NCI-H1105 (cell line): ENCODE measurements at places on chromosomes 13 and 19.
A peak's percentile ranks its signal among the peaks of the same experiment; 100 is the strongest.

DNA sequence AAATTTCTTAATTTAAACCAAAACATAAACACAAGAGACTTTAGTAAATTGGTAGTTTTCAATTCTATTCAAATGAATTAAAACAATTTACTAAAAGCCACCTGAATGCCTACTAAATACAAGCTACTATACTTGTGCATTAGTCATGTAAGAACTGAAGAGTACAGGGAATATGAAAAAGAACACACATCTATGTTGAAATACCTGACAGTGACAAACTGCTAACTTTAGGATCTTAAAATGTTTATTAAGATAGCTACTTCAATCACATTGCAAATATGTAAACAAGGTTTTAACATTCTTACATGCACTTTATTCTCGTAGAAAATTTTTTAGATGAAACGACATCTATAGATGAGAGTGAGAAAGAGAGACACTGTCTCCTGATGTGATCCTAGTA is 4.1 kb downstream of the SPRYD7 start:
- DNase-seq, result no peak

DNA sequence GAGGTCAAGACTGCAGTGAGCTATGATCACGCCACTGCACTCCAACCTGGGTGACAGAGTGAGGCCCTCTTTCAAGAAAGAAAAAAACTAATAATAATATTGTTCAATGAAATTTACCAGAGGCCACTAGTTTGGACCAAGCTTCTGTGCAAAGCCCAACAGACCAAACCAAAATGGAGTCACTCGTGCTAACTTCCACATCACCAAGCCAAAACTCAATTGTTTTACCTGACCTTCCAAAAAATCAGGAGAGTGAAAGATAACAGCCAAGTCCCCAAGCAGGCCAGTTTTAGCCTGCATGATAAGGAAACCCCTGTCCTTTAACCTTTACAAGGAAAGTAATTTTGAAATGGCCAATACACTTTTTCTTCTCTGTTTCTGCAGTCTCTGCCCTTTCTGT is 20.0 kb downstream of the LYPD3 start:
- DNase-seq, result no peak

GRCh38 chr19:371501-372168 is 27.0 kb upstream of the MIER2 start:
- no peak for DNase-seq

GRCh38 chr13:30113551-30113950 is 193.8 kb downstream of the KATNAL1 start:
- no peak for DNase-seq

GRCh38 chr13:52936806-52937205 is 88.4 kb upstream of the PCDH8 start:
- no peak for DNase-seq

DNA sequence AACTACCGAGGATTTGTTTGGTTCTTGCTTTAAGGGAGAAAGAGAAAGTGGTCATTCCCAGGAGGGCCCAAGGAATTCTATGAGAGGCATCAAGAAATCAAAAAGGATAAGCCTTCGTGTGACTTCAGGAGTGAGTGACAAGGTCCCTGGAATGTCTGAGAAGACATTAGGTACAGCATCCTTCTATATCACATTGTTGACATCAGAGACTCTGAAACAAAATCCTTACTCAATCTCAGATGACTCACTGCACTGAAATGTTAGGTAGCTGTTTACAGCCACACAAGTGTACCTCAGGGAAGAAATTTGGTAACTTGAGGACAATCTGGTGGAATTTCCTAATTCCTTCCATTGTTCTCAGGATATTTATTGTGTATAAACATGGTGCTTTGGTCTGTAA is 7.9 kb upstream of the LGALS14 start:
- DNase-seq, result no peak

GRCh38 chr19:55178781-55179599 is 1.1 kb downstream of the SYT5 start:
- peak; percentile 92 for DNase-seq

DNA sequence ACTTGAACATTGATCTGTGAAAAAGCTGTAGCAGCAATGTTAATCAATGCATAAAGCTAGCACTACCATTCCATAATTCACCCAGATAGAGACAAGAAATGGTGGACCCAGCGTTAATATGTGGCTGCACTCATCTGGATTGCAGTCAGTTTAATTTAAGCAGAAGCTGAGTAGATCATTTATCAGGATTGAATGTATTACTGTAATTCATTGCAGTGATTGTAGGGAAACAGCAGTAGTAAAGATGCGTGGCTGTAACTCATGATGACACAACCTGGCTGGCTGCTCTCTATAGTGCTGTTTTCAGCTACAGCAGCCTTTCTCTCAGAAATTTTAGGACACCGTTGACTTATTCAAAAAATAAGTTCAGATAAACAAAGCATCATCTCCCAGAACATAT is 499.5 kb upstream of the SLITRK6 start:
- no peak for DNase-seq

- DNase-seq, result no peak
These were observed 27.3 kb downstream of the IGFL1 start for GRCh38 chr19:46256855-46257254.

DNA sequence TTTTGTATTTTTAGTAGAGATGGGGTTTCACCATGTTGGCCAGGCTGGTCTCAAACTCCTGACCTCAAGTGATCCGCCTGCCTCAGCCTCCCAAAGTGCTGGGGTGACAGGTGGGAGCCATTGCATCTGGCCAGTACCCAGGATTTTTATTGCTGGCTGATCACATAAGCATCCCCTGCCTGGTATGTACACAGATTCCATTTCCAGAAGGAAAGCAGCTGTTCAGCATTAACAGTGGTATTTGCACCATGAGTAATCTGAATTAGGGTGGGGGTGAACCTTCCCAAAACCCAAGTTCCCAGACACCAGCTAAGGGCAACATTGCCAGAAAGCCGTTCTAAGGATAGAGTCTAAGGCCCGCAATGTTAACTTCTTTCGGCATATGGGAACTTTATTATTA is 7.3 kb downstream of the ZNF555 start:
- DNase-seq, result no peak

GRCh38 chr19:3572855-3573161 is at the start of gene HMG20B:
HMG20B (plus strand) TSS chr19:3572944; CDS start chr19:3573310, 366 bp downstream.
- DNase-seq, result no peak

GRCh38 chr19:53581871-53582279 is 43.9 kb downstream of the ZNF331 start:
- no peak for DNase-seq

GRCh38 chr19:42184401-42184861 is 33.0 kb downstream of the DEDD2 start:
- peak; percentile 86 for DNase-seq

DNA sequence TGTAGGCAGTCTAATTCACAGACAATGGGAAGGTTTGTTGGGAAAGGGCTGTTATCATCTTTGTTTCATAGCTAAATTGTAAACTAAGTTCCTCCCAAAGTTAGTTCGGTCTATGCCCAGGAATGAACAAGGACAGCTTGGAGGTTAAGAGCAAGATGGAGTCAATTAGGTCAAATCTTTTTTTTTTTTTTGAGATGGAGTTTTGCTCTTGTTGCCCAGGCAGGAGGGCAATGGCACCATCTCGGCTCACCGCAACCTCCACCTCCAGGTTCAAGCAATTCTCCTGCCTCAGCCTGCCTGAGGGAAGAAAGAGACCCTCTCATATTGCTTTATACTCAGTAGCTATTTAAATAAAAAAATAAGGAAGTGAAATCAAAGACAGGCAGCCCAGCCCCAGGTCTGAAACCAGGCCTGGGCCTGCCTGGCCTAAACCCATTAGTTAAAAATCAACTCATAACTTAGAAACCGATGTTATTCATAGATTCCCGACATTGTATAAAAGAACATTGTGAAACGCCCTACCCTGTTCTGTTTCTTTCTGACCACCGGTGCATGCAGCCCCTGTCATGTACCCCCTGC is 297.4 kb upstream of the SGCG start:
- DNase-seq, result no peak

DNA sequence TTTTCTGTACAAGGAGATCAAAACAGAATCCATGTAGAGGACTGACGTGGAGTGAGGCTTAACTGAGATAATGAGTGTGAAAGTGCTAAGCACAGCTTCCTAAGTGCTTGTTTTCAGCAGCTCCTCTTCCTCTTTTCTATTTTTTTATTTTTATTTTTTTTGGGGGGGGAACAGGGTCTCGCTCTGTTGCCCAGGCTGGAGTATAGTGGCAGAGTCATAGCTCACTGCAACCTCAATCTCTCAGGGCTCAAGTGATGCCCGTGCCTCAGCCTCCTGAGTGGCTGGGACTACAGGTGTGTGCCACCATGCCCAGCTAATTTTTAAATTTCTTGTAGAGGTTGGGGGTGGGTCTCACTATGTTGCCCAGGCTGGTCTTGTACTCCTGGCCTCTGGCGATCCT is 5.6 kb upstream of the FOSB start:
- no peak for DNase-seq

- DNase-seq, result no peak
These were observed 36.8 kb downstream of the PPP2R1A start for GRCh38 chr19:52226652-52227051.

GRCh38 chr13:35702316-35702715 is 225.8 kb upstream of the MAB21L1 start:
- DNase-seq, result no peak

DNA sequence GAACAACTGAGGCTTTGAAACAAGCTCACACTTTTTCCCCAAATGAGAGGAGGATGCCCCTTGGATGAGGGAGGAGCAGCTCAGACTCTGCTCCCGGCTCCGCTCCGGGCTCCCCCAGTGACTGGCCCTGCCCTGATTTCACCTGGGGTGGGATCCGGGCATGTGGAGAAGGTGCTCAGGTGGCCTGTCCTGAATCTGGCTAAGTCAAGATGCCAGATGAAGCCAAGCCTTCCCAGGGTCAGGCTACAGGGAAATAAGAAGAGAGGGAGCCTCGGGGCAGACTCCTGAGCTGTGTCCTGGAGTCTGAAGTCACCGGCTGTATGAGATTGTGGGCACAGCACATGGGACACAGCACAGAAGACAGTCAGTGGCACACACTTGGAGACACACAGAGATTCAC is 10.3 kb downstream of the CEACAM5 start:
- no peak for DNase-seq

GRCh38 chr13:111318386-111318785 is 2.1 kb upstream of the TEX29 start:
- no peak for DNase-seq

- no peak for DNase-seq
These were observed 15.7 kb downstream of the NOSIP start for GRCh38 chr19:49564616-49565045.

DNA sequence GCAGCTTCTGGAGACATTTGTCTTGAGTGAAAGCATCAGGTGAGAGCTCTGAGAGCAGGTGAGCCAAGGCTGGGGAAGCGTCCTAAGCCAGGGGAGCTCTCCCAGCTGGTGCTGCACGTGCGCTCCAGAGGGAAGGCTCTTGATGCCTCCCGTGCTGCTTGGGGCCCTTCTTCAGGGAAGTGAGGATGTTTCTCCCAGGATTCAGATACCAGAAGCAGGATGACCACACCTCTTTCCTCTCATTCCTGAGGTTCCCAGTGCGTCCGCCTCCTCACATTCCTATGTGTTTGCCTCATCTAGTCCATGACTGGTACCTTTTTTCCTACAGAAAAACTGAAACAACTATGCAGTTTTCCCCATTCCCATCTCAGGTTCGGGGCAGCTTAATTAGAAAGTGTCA is 231.0 kb upstream of the IRS2 start:
- DNase-seq, result no peak

DNA sequence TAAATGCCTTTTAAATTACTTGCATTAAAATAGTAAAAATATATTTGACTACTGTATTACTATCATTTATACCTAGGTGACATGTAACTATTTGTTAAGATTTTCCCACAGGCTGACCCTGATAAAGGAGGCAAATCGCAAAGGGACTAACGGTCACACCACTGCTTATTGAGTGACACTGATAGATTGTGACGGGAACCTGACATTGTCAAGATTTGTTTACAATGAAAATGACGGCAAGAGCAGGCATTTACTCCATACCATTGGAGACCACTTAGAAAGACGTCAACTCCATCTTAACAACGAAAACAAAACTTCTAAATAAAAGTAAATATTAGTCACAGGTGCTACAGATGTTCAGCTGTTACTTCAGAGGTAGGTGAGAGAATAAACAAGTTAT is 289.0 kb downstream of the DACH1 start:
- DNase-seq, result no peak

DNA sequence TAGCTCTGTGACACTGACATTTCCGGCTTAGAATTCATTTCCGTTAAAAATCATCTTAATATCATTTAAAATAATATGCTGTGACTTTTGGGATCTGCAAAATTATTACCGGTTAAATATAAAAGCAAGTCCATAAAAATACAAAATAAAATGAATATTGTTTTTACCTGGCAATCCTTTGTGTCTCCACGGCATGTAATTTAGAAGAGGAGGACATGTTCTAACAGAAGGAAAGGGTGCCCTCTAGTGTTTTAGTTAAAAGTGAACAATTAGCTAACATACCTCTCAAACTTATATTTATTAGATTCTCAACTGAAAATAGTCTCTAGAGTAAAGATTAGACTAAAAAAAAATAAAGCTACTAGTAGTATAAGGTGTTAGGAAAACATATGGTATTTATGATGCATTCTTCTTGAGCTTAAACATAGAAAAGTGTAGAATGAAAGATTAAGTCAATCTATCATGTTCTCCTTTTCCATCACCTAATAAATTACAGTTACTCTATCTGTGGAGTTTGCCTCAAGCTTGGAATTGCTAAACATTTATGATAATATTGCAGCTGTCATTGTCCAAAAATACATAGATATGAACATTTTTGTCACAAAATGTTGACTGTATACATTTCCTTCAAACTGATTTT is 676.7 kb upstream of the SPRY2 start:
- peak; percentile 15 for DNase-seq

- no peak for DNase-seq
These were observed 98.7 kb upstream of the RNF113B start for GRCh38 chr13:98275681-98276171.

DNA sequence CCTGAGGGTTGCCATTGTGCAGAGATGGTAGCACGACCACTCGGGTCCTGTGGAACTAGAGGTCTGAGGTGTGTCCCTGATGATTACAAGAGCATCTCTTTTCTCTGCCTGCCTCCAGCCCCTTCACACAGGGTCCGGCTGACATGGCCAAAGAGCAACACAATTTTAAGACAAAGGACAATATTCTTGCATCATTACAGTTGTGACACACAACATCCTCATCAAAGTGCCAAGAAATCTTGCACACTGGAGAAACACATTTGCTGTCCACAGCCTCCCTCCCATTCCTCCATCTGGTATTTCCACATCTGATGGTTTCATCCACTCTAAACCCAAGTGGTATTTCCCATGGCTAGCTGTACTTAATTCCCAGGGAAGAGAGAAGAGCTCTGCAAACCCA is 12.8 kb downstream of the COL4A1 start:
- DNase-seq, result no peak

GRCh38 chr19:5396096-5396939 is 55.7 kb upstream of the PTPRS start:
- DNase-seq, result no peak

GRCh38 chr13:68736961-68737360 is 1370.7 kb upstream of the ATXN8OS start:
- no peak for DNase-seq
